Activated naive CD4-positive, alpha-beta T cell (primary cell): ENCODE measurements at places on chromosomes 3 and 15.

DNA sequence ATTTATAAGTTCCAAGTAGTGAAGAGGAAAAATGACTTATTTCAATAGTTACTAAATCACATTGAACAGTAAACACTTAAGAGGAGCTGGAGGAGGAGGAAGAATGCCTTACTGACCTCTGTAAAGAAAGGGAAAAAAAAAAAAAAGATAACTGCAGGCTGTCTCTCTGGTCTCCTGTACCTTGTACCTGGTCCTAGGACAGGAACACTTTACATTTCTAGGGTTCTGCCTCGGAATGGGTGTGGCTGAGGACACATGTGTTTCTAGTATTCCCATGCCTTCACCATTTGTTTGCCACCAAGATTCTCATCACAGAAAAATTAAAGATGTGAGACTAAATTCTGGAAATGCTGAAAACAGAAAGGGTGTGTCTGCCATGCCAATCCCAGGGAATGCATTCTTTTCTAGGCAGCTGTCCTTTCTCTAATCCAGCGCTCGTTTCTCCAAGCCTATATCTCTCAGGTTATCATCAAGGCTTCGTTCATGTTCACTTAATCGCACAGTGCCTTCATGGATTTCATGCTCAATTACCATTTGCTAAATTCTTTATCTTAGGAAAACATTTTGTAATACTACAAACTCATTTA, 1208.3 kb downstream of the OTOL1 start:
- DNase-seq = no peak

GRCh38 chr3:142904639-142905436, 16.0 kb upstream of the PCOLCE2 start:
- DNase-seq = no peak

GRCh38 chr3:160755776-160756304, at the start of gene PPM1L:
Gene PPM1L, plus strand, starts transcription at chr3:160756231.
- DNase-seq = peak; percentile 16

GRCh38 chr15:80259942-80260510, 8.0 kb upstream of the CTXND1 start:
- DNase-seq = no peak

DNA sequence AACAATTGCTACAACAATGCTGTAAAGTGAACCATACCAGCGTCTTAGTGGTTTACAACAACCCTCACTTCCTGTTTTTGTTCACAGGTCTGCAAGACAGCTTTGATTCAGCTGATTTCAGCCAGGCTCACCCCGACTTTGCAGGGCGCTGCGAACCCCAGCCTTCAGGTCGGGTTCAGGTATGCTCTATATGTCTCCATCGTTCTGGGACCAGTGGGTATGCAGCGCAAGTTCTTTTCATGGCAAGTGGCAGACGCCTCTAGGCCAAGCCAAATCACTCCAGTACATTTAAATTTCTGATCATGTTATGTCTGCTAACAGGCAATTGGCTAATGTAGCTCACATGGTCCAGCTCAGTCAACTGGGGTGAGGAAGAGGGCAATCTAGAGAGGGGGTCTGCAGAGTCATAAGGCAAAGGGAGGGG, 52.4 kb upstream of the RGMA start:
- DNase-seq = no peak

- DNase-seq = no peak
Measured at GRCh38 chr3:17553080-17553479, 189.4 kb downstream of the TBC1D5 start.

DNA sequence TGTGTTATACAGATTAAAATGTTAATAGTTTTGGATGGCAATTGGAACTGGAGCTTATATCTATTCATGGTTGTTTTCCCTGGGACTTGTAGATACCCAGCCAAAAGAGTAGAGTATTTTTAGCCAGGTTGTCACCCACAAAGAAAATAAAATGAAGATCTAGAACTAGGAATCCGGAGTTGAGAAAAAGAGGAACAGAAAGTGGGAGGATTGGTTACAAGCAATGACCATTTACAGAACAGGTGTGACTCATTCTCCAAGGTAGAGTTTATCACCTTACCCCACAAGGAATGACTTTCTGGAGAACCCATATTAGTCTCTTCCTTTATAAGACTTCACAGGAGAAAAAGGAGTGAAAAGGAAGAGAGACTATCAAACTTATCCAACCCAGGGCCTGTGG, 99.8 kb downstream of the TMEM108 start:
- DNase-seq = no peak

GRCh38 chr3:54830658-54831057, 97.2 kb downstream of the LRTM1 start:
- DNase-seq = no peak

DNA sequence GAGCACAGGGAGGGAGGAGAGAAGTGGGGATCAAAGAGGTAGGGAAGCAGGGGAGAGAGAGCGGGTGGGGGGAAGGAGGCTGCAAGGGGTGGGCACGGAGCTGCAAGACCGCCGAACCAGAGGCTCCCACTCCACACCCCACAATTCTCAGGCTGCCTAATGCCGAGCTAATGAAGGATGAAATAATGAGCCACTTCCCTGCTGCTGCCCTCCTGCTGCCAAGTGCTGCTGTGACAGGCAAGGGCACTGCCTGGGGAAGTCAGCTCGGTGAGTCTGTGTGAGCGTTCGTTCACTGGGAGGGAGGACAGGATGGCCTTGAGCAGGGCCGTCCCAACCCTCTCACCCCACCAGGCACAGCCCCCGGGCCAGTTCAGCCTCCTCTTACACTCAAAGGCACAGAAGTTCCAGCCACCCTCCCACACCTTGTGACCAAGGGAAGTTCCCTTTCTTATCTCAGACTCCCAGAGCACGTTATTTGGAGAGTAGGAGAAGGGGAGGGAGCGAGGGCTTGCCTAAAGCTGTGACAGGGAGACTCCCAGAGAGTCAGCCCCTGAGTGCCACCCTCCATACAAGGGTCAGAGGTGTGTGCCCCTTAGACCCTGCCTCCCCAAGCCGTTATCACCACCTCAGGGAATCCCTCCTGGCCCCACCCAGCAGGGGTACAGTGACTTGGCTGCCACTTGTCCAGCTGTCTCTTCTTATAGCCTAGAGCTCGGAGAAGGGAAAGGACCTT, 12.4 kb downstream of the GLYCTK start:
- DNase-seq = no peak

DNA sequence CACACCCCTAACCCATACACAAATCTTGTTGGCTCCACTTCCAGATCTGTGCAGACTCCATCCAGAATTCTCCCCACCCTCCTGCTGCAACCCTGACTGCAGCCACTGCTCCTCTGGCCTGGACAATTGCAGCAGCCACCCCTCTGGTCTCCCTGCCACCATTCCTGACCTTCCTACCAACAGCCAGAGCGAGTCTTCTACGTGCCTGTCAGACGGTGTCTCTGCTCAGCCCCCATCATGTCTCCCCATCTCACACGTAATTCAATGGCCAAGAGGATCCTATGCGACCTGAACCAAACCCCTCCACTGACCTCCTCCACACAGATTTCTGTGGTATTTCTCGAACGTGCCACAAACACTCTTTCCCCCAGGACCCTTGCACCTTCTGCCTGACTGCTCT, 103.3 kb downstream of the TPRA1 start:
- no peak for DNase-seq

- no peak for DNase-seq
Measured at GRCh38 chr3:20091331-20092047, 51.2 kb downstream of the KAT2B start.

DNA sequence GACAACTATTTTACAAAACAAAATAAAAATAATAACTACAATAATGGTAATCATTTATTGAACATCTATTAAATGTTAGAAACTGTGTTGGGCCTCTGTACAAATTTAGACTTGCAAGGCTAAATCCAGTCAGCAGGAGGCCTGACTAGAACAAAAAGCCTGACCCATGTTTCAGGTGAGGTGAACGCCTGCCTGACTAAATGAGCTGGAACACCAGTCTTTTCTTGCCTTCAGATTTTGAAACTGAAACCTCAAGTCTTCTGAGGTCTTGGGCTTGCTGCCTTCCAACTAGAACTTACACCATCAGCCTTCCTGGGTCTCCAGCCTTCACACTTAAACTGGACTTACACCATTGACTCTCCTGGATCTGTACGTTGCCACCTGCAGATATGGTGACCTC, 706.9 kb downstream of the TBL1XR1 start:
- DNase-seq = no peak

- DNase-seq = no peak
Measured at GRCh38 chr3:9008550-9009255, 45.4 kb upstream of the RAD18 start.

- DNase-seq = no peak
Measured at GRCh38 chr15:79977431-79978054, 6.5 kb upstream of the BCL2A1 start.

DNA sequence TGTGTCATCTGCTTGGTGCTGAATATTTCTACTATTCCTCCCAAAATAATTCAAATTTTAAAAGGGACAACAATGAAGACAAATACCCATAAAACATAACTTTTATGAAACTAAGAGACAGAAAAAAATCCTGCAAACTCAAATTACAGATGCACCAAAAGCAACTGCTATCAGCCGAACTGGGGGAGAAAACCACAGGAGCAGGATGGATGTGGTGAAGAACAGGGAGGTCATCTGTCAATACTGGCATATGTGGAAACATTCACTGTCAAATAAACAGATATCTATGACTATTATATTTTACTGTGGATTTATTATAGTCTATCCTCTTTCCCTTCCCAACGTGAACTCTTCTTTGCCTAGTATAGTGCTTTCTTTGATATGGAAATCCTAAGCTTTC, 53.3 kb upstream of the CPOX start:
- no peak for DNase-seq

DNA sequence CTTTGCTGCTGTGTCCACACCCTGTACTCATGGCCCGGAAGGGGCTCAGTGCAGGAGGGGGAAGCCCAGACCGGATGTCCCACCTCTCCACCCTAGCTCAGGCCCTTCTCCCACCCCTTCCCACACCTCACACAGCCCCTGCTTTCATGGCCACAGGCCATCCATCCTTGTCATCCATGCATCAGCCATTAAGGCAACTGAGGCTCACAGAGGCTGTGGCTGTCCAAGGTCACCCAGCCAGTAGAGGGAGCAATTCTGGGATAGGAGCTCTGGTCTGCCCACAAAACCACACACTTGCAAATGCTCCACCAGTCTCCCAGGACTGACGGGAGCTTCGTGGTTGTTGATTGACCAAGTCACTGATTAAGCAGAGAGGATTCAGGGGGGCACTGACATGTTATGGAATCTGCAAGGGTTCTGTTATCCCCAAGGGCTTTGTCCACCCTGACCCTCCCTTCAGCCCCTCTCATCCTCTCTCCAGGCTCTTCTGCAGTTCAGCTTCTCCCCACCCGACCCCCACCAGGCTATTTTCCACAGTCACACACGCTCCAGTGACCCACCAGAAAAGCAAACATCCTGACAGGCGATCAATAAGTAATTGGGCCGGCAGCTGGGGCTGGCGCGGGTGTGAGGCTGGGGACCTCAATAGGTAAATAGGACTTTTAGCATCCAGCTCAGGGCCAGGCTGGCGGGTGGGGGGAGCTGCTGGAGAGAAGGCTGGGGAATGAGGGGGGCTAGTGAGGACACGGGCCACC, 15.1 kb downstream of the LINGO1 start:
- DNase-seq = no peak

GRCh38 chr3:100629421-100630127, 20.2 kb downstream of the ADGRG7 start:
- DNase-seq = no peak

GRCh38 chr3:161316006-161316689, 55.2 kb downstream of the SPTSSB start:
- no peak for DNase-seq

GRCh38 chr3:195113048-195113447, 157.9 kb downstream of the XXYLT1 start:
- no peak for DNase-seq

- DNase-seq = no peak
Measured at GRCh38 chr3:140927279-140928069, 14.2 kb upstream of the SLC25A36 start.

DNA sequence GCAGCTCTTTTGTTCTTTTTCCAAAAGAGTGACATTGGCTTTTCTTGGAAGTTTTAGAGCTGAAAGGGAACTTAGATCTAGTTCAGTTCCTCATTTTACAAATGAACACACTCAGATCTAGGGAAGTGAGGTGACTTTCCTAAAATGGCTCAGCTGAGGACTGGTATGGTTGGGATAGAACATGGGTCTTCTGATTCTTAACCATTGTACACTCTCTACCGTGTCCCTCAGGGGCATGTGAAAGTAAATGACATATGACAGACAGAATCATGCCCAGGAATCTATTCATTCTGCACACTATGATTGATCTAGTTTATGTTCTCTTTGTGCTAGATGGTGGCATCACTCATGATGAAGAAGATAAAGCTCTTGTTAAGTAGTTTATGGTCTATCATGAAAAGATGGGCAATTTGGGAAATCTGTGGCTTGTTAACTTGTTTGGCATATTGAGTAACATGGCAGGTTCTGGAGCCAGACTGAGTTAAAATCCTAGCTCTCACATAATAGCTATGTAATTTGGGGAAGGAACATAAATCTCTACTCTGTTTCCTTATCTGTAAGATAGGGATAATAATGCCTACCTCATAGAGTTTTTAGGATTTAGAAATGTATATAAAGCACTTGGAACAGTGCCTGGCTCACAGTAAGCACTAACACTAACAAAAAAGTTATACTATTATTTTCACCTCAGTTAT, 30.9 kb downstream of the UBE2E1 start:
- no peak for DNase-seq

DNA sequence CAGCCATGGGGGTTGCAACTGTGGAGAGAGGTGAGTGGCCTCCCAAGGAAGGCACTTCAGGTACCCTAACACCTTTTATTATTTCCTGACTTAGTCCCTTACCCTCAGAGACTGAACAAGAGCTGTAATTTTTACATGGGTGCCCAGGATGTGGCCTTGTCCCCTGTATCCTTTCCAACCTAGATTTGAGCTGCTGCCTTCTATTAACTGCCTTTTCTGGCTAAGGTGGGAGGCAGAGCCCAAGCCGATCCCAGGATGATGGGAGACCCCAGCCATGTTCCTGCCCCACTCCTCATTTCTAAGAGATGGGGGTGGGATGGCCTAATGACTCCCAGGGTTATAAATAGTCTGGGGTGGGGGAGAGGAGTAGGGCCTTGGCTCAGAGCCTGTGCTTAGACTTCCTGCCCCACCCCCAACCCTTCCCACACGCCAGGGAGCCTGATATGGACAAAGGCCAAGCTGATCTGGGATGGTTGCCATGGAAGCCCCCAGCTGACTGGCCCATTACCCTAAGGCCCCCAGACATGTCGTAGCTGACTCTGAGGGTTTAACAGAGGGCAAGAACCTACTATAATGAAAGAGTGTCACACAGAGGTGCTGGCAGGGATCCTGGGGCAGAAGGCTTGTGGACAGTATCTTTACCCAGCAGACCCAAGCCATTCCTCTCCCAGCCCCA, 1.9 kb downstream of the KLHDC8B start:
- no peak for DNase-seq

DNA sequence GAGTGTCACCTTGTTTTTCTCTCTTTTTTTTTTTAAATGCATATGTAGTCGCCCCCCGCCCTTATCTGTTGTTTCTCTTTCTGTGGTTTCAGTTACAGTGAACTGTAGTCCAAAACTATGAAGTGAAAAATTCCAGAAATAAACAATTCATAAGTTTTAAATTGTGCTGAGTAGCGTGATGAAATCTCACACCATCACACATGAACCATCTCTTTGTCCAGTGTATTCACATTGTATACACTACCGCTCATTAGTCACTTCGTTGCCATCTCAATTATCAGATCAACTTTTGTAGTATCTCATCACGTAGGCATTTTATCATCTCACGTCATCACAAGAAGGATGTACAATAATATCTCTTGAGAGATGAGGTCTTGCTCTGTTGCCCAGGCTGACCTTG, 62.5 kb upstream of the MLF1 start:
- no peak for DNase-seq

GRCh38 chr3:47429476-47430270, 46.1 kb downstream of the SCAP start:
- no peak for DNase-seq

- no peak for DNase-seq
Measured at GRCh38 chr15:44181410-44181809, 13.7 kb downstream of the FRMD5 start.
